ENCODE measurements at places on chromosomes 1 and 21.
A peak's percentile ranks its signal among the peaks of the same experiment; 100 is the strongest.

DNA sequence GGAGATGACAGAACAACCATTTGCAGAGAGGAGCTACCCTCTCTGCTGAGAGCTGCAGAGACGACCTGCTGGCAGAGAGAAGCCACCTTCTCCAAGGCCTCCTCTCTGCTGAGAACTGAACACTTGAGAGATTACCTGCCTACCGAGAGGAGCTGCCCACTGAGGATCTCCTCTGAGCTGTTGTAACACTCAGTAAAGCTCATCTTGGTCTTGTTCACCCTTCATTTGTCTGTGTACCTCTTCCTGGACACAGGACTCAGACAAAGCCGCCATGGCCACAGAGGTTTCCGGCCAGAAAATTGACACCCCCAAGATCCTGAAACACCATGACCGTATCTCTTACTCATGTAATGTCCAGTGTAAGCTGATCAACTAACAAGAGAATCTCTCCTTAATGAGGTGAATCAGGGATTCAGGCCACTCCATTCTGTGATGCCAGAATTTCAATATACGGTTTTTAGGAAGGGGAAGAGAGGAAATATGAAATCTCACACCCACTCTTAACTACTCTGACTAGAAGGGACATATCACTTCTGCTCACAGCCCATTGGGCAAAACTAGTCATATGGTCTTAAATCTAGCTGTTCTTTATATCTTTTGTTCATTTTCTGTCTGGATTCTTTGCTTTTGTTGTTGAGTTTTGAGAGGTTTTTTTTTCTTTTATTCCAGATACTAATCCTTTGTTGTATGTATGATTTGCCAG is 83.8 kb downstream of the RHOU start:
- DNase-seq: no peak

- DNase-seq: peak; percentile 75
Measured at GRCh38 chr1:220775240-220775853, 11.4 kb upstream of the MTARC1 start.

GRCh38 chr1:29324771-29325351 is 88.5 kb downstream of the PTPRU start:
- no peak for DNase-seq

DNA sequence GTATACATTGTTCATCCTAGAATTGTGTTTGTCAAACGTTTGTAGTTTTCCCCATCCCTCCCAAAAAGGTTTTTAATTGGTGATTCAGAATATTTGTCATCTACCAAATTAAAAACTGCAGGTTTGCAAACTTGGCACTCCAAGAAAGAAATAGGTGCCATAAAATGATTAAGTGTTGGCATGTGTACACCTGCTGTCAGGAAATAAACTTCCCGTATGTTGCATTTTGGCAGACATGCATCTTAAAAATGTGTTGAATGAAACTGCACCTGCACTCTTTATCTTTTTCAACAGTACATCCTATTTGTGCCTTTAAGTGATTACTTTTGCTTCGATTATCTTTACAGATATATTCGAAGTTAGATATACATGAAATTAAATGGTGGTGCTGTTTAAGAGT is 7.3 kb downstream of the B3GALT2 start:
- no peak for DNase-seq

- DNase-seq: no peak
Measured at GRCh38 chr21:30620080-30620479, 347 bp upstream of the KRTAP20-4 start.

GRCh38 chr1:165129568-165130164 is 226.8 kb downstream of the LMX1A start:
- peak; percentile 65 for DNase-seq

- DNase-seq: no peak
Measured at GRCh38 chr1:194570476-194570875, 1384.1 kb upstream of the B3GALT2 start.

- DNase-seq: no peak
Measured at GRCh38 chr1:211928290-211928801, 97.8 kb upstream of the LPGAT1 start.

- DNase-seq: no peak
Measured at GRCh38 chr1:190320952-190321351, 156.7 kb downstream of the BRINP3 start.

DNA sequence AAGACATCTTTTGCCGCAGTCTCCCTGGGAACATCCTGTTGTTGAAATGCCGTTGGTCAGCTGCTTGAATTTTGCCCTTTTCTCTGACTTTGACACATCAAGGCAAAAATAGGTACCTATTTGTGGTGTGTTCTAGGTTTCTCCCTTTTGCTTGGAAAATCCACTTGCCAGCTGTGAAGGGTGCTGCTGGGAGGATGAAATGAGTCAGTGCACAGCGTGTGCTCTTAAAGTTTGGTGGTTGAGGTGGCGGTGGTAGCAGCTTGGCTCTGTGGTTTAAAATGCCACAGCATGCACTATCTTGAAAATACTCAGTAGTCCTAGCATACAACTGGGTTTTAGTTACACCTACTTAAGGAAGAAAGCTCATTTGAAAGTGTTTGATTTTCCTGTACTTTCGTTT is 183.8 kb downstream of the DHRS3 start:
- peak; percentile 84 for DNase-seq

DNA sequence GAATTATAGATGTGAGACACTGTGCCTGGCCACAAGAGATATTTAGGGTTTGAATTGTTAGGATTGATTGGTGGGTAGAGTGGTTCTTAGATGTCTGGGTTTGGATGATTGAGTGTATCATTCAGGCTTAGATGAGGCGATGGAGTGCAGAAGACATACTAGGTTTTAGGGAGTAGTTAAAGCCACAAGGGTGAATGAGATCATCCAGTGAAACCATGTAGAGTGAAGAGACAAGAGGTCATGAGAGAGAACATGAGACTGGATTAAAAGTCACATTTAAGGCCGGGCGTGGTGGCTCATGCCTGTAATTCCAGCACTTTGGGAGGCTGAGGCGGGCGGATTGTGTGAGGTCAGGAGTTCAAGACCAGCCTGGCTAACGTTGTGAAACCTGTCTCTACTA is 37.2 kb downstream of the ZFYVE9 start:
- no peak for DNase-seq

GRCh38 chr1:194322751-194323150 is 1136.3 kb upstream of the B3GALT2 start:
- DNase-seq: no peak

- no peak for DNase-seq
Measured at GRCh38 chr1:185314411-185314810, 2.6 kb downstream of the IVNS1ABP start.

DNA sequence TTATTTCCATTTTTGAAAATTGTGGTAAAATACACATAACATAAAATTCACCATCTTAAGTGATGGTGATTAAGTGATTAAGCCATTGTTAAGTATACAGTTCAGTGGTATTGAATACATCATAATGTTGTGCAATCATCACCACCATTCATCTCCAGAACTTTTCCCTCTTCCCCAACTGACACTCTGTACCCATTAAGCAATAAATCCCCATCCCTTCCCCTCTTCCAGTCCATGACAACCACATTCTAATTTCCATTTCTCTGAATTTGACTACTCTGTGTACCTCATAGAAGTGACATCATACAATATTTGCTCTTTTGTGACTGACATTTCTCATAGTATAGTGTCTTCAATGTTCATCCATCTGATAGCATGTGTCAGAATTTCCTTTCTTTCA is 124.8 kb downstream of the DISC1 start:
- DNase-seq: no peak

DNA sequence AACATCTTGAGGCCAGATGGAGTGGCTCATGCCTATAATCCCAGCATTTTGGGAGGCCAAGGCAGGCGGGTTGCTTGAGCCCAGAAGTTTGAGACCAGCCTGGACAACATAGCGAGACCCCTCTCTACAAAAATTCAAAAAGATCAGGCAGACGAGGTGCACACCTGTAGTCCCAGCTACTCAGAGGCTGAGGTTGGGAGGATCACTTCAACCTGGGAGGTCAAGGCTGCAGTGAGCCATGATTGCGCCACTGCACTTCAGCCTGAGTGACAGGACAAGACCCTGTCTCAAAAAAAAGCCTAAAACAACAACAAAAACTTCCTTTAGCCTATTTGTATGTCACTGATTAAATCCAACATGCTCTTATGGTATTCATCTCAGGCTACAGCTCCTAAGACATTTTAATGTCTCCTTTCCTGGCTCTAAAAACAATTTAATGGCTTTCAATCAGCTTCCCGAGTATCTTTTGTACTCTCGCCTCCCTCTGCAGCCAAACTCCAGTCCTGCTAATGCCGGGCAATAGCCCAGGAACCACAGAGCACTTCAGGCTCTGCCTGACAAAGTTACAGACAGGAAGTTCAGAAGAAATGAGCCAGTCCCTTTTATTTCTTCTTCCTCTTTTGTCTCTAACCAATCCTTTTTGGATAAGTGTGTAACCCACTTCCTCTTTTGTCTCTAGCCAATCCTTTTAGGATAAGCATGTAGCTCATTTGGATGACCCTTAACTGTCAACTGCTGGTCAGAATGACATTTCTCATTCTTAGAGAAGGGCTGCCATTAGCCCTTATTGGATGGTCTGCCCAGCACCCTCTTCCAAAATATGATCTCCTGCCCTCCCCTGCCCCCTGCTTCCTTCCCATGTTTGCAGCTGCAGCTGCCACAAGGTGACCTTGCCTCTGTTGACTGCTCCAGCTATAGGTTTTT is 6.6 kb upstream of the DOP1B start:
- no peak for DNase-seq

- no peak for DNase-seq
Measured at GRCh38 chr1:52153010-52153409, 11.1 kb downstream of the ZFYVE9 start.

GRCh38 chr1:17511188-17511587 is 28.3 kb upstream of the ARHGEF10L start:
- no peak for DNase-seq

GRCh38 chr1:11182884-11183283 is 6.3 kb upstream of the ANGPTL7 start:
- no peak for DNase-seq

DNA sequence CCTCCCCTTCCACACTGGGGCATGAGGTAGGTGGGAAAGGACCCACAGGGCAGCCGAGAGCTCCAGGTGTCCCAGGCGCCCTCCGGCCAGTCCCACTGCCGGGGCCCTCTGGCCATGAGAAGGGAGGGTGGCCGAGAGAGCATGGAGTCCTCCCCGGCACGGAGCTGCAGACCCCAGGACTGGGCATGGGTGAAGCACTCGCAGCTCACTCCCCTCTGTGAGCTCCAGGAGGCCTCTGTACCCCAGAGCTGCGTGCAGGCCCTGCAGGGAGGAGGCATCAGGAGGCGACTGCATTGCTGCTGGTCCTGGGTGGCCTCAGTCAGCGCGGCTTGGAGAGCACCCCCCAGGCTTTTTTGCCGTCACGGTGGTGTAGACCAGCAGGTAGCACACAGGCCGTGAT is 80.1 kb upstream of the TTC34 start:
- DNase-seq: no peak

DNA sequence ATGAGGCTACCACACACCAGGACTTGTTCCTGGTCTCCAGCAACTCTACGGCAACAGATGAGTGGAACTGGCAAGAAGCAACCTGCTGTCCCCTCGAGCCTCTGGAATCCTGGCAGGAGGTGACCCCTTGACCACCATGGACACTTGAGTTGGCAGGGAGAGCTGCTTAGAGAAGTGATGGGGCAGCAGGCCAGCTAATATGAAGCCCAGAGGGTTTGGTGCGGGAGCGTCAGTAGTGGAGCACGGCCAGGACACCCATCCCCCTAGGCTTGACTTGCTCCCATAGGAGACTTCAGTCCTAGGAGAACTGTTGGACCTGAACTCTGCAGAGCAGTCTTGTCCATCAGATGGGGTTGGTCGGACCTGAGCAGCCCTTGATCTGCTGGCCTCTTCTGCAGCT is 56.5 kb downstream of the CTH start:
- DNase-seq: no peak

DNA sequence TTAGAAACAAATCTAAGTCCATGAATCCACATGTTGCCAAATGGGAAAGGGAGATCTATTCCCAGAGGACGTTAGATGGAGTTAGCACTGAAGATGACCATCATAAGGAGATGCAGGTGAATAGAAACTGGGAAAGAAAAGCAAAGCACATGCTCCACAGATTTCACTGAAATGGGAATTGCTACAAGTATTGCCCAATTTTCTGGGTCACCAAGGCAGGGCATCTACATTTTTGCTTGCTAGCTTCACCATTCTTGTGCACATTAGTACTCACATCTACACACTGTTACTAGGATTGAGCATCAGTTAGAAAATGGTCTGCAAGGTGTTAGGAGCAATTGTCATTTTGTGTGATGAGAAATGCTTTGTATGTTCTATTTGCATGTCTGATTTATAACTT is 99.1 kb downstream of the JAK1 start:
- no peak for DNase-seq

- no peak for DNase-seq
Measured at GRCh38 chr21:27678511-27678910, 711.6 kb upstream of the ADAMTS5 start.

DNA sequence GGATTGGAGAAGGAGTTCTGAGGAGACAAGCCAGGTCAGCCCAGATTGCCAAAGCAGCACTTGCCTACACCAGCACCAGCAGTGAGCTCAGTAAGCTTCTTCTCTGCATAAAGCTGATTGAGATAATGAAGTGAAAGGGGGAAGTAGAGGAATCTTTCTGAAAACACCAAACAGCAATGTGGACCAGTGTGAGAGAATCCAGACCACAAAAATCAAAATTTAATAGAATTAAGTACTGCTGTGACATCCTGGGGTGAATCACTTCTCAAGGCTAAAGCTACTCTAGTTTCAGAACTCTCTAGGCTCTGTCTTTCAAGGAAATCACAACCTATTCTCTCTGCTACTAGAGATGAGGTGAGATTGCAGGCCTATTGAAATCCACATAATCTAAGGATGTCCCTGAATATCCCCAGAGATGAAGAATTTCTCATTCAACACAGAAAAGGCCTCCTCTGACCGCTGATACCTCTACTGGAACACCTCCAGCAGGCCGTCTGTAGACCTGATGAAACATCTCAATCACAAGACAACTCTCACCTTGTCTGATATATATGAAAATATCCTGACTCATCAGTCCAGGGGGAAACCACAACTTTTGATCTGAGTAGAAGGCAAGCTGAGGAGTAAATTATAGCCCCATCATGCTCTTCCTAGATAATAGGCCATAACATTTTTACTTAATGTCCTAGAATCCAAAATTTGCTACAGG is at the start of gene FCRL4:
TSS of gene FCRL4 (minus strand) at position 127 of the 709 bp plus-strand sequence. CDS start 141 bp downstream, outside the sequence.
- no peak for DNase-seq

DNA sequence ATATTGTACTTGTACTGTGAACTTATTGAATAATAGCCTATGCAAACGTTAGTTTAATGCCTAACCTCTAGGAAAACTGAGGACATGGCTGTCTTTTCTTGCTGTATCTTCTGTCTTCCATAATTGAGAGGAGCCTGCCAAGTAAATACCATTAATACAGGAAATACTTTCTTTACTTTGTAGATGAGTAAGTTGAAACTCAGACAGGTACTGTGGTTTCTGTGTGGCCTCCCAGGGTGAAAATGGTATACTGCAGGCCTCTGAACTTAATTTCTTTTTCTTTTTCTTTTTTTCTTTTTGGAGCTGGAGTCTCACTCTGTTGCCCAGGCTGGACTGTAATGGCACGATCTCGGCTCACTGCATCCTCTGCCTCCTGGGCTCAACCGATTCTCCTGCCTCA is 208.8 kb upstream of the ADGRL4 start:
- DNase-seq: no peak

All from activated effector memory CD4-positive, alpha-beta T cell treated with anti-CD3 and anti-CD28 coated beads, Interleukin-2, amount 50 U/mL, for 16 hours (primary cell).